NCI-H345 (cell line): ENCODE measurements at places on chromosomes 13 and 19.
A peak's percentile ranks its signal among the peaks of the same experiment; 100 is the strongest.

GRCh38 chr19:14105680-14106079, 11.9 kb downstream of the PRKACA start:
- DNase-seq = no peak

- no peak for DNase-seq
Observed at GRCh38 chr19:41334793-41335192, 18.9 kb downstream of the TGFB1 start.

DNA sequence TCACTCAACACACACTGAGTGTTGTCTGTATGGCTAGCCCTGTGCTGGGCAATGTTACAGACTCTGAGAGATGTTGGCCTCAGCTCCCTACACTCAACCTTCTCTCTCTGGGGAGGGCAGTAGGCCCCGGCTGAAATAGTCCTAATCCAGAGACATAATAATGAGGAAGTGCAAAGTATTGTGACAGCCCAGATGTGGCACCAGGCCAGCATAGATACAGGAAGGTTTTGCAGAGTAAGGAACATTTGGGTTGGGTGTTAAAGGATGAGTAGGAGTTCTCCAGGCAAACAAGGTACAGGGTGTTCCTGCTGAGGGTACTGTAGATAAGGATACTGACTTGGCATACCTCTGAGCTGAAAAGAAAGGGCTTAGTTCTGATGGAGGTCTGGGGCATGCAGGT, 2.4 kb downstream of the LIN7B start:
- no peak for DNase-seq

GRCh38 chr19:8517551-8518442, 3.8 kb upstream of the ZNF414 start:
- no peak for DNase-seq

GRCh38 chr13:90868321-90868920, 479.1 kb upstream of the MIR17HG start:
- peak; percentile 28 for DNase-seq

DNA sequence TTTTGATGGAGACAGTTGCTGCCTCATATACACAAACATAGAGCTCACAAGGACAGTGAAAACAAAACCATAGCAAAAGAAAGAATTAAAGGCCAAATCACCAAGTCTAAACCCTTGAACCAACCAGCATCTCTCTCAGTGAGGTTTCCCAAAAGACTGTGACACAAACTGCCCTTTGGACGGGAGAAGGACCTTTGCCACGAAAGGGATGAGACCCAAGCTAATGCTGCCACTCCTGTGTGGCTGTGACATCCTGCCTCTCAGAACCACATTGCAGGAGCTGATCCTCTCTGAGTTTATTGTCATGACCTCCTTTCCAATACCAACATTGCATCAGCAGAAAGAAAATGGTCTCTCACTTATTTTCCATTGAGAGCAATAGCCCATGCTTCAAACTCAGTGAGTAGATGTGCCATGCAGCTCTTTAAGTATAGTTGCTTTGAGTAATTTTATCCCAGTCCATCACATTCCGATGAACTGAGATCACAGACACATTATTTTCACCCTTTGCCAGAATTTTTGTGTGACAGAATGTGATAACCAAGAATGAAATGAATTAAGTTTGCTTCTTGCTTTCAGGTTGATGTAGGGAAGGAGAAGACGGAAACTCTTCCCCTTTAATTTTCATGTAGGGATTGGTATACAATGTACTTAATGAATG, 133.5 kb upstream of the IRS2 start:
- no peak for DNase-seq
